ENCODE measurements at places on chromosomes 7 and 10. TPM values are rescaled to one million over a fixed set of nuclear protein-coding genes. Genes with fewer than 3 reads are reported as not detected.

NANOS1 gene
- total RNA-seq, result 0.39 TPM

TEX47 gene
- total RNA-seq, result not detected

CALHM1 gene
- total RNA-seq, result not detected

HMX3 gene
- total RNA-seq, result not detected

SORCS1 gene
- total RNA-seq, result 0.40 TPM

HOXA6 gene
- 4.5 TPM for total RNA-seq

PIK3AP1 gene
- 3.0 TPM for total RNA-seq

CALCR gene
- total RNA-seq, result not detected

DNA sequence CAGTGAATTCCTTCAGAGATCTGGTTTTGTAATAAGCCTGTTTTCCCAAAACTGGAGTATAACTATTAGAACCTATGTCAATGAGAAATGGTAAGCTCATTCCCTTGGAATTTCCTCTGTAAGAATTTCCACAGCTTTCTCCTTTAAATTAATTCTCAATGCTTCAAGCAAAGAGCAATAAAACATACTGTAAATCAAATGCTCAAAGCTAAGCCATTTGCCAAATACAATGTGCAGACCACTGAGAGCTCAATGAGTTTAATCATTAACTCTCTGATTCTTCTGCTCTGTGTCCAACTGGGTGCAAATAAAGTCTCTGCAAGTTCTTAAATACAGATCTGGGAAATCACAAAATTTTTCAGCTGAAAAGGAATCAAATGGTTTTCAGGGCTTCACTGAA lies 227.6 kb upstream of the IMMP2L start:
- DNase-seq, result no peak

GRCh38 chr7:68958571-68958970 lies 639.7 kb upstream of the AUTS2 start:
- no peak for DNase-seq

GRCh38 chr7:56127241-56127975 lies 11.2 kb upstream of the NUPR2 start:
- no peak for DNase-seq

DNA sequence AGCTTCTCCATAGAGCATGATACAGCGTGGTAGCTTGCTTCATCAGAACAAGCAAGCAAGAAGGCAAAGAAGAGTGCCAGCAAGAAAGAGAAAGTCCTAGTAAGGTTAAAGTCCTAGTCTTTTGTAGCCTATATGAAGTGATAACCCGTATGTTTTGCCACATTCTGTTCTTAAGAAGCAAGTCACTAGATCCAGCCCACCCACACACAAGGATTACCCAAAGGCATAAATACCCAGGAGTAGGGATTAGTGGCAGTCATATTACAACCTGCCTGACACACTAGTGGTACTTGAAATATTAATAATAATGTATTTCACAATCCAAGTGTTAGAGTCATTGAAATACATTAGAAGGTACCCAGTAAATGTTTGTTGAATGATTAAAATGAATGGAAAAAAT lies 285.5 kb downstream of the HPSE2 start:
- no peak for DNase-seq

GRCh38 chr10:103582331-103583123 lies 89.0 kb downstream of the NEURL1 start:
- DNase-seq, result no peak

GRCh38 chr10:84994722-84995121 lies 666.3 kb downstream of the CCSER2 start:
- DNase-seq, result no peak

Data from HT1080 (cell line).